ENCODE measurements at places on chromosomes 6 and 20.

- no peak for DNase-seq
These were observed 42.0 kb downstream of the BCAS1 start for GRCh38 chr20:54028276-54029011.

DNA sequence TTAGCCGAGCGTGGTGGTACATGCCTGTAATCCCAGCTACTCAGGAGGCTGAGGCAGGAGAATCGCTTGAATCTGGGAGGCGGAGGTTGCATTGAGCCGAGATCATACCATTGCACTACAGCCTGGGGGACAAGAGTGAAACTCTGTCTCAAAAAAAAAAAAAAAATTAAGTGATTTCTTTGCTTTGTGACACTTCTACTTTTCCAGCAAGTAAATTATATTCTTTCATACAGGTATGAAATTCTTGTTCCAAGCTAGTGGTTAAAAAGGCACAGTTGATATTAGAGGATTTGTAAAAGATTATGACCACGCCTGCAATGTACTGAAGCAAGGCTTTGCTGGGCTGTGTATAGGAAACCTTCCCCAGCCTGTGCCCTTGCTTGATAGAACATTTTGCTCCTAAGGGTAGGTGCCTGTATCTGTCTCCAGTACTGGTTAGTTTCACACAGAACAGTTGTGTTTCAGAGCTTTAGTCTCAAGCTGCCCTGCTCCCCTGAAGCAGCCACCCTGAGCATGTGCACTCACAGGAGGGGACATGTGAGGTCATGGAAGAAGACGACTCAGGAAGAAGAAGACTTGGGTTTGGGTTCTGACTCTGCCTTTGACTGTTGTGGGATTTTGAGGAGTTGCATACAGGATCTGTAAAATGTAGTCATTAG is 10.2 kb downstream of the PTPN1 start:
- no peak for DNase-seq

DNA sequence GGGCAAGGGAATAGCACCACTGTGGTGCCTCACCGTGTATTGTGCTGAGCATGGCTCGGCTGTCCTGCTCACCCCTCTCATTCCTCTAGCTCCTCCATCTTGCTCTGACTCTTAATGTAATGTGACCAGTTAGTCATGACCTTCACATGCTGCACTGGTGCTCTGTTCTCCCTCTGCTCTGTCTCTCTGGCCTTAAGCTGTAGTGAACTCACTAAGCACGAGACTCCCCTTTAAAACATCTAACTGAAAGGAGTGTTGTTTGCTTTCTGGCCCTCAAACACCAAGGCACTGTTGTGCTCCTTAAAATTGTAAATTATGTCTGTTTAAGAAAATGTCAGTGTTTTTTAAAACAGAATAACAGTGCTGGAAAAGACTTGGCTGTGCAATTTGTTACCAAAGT is 140.4 kb downstream of the HDGFL1 start:
- no peak for DNase-seq

- DNase-seq, result no peak
These were observed 199.2 kb upstream of the NT5E start for GRCh38 chr6:85250586-85251220.

- no peak for DNase-seq
These were observed 7.5 kb downstream of the FOXS1 start for GRCh38 chr20:31837896-31838397.

DNA sequence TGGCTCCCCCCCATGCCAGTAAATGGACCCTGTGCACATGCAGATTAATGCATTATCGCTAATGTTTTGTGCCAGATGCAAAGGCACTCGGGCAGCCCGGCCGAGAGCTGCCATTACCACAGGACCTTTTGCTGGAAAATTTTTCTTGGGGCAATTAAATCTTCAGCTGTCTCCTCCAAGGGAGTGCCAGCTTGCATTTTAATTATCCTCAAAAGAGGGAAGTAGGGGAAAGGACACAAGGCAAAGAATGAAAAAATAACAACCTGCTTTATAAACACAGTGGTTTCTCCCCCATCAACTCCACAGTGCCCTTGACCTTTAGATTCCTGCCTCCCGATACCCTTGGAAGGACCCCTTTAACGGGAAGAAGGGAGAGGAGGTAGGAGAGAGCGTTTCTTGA is 48.2 kb downstream of the PDYN start:
- no peak for DNase-seq

GRCh38 chr6:148440877-148441453 is 98.3 kb downstream of the SASH1 start:
- DNase-seq, result no peak

DNA sequence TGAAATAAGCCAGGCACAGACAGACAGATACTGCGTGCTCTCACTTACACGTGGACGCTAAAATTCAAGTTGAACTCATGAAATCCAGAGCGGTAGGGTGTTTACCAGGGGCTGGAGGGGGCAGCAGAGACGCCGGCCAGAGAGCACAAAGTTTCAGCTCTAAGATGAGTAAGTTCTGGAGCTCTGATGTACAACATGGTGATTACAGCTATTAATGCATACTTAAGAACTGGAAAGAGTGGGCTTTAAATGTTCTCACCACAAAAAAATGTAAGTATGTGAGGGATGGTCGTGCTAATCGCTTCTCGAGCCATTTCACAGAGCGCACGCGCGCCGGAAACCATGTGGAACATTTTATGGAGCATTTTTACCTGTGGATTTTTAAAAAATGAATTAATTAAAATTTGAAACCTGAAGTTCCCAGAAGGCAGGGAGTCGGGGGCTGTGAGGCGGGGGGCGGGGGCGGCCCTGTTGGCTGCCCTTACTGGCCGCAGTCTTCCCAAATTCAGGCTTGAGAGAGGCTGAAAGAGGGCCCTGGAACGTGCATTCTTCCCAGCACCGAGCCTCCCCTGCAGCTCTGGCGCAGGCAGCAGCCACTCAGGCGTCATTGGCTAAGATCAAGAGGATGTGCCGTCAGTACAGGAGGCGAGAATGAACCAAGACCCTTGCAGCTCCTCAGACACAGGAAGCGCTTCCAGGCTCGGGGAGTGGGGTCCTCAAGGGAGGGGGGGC is 8.5 kb upstream of the SLCO4A1 start:
- DNase-seq, result no peak

DNA sequence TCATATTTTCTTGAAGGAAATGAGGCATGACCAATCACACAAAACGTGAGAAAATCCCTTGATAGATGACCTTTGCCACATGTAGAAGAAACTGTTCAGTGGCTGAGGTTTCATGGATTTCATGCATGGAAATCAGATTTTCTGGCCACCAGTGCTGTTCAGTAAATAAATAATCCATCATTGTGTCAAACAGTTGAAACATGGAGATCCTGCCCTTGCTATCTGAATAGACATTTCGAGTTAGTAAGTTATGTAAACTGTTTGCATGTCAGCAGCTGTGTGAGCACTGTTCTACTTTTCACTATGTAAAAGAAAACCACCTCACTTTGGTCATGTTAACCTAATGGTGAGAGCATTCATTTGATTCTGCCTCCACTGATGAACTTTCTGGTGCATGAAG is 793.9 kb upstream of the EPHA7 start:
- no peak for DNase-seq

- peak; percentile 71 for DNase-seq
These were observed 20.1 kb downstream of the SRC start for GRCh38 chr20:37365760-37366638.

GRCh38 chr20:24943196-24943595 is 5.9 kb upstream of the CST7 start:
- DNase-seq, result no peak
